ENCODE measurements at places on chromosomes 4 and X.

- DNase-seq, result no peak
Observed at GRCh38 chr4:108142870-108143269, 25.9 kb downstream of the LEF1 start.

- no peak for DNase-seq
Observed at GRCh38 chrX:2697306-2697705, 6.2 kb downstream of the CD99 start.

DNA sequence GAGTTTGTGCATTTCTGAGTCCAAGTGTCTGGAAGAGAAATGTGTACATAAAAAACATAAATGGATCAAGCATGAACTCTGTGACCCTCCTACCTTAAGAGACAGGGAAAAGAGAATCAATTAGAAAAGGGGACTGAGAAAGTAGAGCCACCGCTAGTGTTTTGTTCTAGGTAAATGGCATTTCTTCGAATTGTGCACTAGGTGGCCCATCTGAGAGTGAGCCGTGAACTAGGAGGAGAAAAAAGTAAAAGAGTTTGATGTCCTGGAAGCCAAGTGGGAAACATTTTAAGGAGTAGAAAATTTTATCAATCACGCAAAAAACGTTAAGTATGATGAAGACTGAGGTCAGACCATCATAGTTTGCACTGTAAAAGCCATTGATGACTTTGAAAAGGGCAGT is 55.1 kb downstream of the NAF1 start:
- DNase-seq, result peak; percentile 2

- DNase-seq, result no peak
Observed at GRCh38 chr4:156962528-156962974, 9.0 kb downstream of the PDGFC start.

GRCh38 chr4:140504261-140504660 is 6.2 kb upstream of the MGAT4D start:
- DNase-seq, result no peak

- DNase-seq, result no peak
Observed at GRCh38 chr4:113117358-113117702, 67.9 kb downstream of the ANK2 start.

DNA sequence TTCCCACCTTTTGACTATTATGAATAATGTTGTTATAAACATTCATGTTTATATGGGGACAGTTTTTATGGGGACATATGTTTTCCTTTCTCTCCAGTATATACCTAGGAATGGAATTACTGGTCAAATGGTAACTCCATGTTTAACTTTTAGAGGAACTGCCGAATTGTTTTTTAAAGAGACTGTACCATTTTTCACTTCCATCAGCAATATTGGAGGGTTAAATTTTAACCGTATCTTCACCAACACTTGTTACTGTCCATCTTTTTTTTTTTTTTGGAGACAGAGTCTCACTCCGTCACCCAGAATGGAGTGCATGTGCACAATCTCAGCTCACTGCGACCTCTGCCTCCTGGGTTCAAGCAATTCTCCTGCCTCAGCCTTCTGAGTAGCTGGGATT is 46.4 kb upstream of the PRPS1 start:
- no peak for DNase-seq

GRCh38 chr4:126955292-126956183 is 677.2 kb upstream of the INTU start:
- DNase-seq, result no peak

DNA sequence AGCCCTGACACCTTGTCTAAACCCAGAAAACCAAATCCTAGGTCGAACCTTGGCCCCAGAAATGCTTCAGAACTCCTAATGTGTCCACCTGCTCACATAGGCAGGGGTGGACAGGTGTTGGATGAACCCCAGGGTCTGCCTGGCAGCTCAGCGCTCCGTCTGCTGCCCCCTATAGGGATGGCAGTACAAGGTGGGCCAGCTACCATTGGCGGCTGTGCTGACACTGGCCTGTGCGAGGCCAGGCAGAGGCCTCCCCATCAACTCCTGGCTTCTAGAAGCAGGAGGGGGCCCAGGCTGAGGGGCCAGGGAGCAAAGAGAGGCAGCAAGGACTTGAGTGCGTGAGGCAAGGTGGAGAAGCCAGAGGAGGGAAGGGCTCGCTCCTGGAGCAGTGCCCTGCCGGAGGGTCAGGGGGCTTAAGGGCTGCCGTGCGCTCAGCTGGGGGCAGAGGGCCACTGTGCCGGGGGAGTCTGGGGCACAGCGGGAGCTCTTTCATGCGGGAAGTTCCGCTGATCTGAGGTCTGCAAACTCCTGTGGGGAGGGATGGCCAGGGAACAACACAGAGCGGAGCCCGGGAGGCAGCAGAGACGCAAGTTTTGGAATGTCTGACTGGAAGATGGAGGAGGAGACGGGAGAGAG is 20.6 kb downstream of the CCNQ start:
- DNase-seq, result no peak

- no peak for DNase-seq
Observed at GRCh38 chr4:150746156-150746555, 164.2 kb downstream of the MAB21L2 start.

DNA sequence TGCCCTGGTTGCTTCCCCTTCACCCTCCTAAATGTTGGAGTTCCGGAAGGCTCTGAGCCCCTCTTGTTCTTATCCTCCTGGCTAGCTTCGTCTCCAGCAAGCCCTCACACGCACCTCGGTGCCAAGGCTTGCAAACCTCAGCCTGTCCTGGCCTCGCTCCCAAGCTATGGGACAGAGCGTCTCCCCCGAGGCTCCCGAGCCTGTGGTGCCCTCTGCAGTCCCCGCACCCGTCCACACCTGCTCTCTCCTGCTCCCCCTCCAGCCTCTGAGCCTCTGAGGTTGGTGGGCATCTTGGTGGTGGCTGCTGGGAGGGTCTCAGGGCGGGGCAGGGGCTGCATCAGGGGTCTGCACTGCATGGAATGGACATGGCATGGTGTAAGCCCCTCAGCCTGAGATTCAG is 63.2 kb downstream of the TRMT44 start:
- DNase-seq, result no peak

DNA sequence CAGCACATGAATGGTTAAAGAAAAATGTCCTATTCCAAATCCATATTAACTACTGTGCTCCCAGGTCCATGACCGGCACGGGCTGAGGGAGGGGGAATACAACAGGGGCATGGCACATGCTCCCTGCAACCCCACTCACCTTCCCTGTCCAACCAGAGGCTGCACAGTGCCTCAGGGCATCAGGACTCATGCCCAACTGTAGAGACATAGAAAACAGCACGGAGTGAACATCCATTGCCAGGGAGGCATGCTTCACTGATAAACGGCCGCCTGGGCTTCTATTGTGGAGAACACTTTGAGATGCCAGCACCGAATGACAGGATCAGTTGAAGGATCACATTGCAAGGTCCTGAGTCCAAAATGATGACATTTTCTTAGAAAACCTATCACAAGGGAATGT is 140.6 kb downstream of the STK32B start:
- DNase-seq, result no peak
